NCI-H1930 (cell line): ENCODE measurements at places on chromosomes 16 and 17.

GRCh38 chr17:7195971-7196370 is 16.8 kb upstream of the ASGR1 start:
- no peak for DNase-seq

DNA sequence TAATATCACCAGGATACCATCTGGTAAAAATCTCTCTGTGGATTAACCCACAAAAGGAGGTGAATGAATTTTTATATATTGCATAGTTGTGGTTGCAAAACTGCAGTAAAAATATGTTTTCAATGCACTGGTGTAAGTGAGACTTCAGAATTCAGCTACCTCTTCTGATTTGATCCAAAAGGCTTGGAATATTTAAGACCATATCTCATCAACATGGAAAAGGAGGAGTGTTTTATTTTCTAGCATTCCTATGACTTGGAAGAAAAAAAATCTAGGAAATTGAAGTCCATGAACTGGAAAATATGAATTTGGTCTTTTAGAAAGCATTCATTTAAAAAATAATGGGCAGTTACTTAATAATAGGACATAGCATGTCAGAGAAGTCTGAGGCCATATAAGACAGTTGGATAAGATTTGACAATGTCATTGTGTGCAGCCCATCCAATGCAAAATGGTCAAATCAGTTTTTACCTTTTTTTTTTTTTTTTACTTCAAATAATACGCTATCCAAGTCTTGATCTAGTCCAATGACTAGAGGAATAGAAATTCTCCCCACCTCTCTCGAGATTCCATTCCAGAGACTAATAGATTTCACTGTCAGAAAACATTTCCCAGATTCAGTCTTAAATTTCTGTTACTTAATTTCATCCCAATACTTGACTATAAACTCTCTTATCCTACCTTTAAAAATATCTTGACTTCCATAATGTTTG is 364.9 kb upstream of the PMFBP1 start:
- no peak for DNase-seq

- no peak for DNase-seq
Observed at GRCh38 chr16:5072334-5073278, 963 bp downstream of the ALG1 start.

- no peak for DNase-seq
Observed at GRCh38 chr16:81435567-81435966, 9.0 kb upstream of the CMIP start.

GRCh38 chr16:86499889-86500707 is 10.2 kb upstream of the FOXF1 start:
- DNase-seq, result no peak

DNA sequence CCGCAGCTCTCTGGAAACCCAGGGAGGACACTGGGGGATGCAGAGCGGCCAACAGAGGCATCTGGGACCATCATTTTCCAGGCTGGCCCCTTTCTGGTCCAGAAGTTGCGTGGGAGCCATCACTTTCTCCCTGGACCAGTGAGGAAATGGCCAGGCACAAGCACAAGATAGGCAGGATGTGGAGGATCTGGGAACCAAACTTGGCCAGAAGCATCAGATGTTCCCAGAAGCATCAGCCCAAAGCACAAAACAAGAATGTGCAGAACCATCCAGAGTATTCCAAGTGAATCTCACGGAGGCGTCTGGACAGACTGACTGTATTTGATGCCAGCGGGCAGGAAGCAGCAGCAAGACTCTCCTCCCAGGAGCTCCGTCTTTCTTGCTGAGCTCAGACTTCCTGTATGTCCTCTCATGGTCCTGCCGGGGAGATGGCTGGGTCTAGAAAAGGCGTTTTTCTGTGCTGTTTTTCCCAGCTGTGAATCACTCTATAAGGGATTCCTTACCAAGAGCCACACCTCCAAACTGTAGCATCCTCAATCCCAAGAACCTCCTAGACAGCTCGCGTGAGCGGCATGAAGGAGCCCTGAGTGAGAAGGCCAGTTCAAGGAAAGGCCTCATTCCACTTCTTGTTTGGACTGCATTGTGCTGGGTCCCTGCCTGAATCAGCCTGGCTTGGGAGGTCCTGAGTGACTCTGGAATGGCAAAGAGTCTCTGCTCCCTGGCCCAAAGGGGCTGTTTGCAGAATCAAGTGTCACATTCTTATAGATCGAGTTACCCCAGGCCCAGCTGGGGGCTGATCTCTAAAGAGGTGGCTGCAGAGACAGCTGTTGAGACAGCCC is 49.5 kb upstream of the MTSS2 start:
- DNase-seq, result no peak

GRCh38 chr17:60926466-60927183 is 249.0 kb downstream of the BCAS3 start:
- no peak for DNase-seq

DNA sequence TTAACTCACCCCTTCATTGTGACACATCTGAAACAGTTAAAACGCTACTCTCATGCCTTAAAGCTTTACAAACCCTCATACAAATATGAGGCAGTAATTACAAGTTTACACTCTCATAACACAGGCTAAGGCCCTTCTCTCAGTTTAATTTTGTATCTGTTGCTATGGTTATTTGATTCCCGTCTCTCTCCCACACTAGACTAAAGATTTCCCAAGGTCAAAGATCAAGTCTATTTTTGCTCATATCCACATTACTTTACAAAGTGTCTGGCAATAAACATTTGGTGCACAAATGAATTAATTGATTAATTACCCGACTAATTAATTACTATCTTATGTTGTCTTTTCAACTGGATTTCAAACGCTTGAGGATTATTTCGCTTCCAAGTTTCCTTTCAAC is 86.4 kb upstream of the MYOCD start:
- DNase-seq, result no peak

DNA sequence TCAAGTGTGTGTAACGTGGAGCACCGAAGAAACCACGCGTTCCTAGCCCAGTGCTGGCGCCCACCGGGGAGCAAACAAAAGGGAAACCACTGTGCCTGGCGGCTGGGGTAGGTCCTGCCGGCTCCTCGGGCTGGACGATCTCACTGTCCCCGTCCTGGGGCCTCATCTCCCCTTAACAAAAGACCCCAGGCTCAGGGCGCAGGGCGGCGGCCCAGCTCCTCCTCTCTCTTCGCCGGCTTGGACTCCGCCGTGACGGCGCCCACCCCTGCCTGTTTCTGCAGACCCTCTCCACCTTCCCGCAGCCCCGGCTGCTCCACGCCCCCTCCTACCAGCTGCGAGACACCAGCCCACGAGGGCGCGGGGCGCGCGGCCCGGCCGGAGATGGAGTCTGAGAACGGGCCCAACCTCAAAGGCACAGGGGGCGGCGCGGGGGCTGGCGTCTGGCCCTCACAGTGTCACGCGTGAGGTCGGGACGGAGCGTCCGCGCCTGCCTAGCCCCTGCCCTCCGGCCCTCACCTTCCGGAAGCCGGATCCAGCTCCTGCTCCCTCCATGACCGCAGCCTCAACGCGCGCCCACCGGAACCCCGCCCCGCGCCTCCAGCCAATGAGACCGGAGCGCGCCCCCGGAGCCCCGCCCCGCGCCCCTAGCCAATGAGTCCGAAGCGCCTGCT is at the start of gene CENPX:
CENPX (minus strand) TSS at position 569 of the 671 bp plus-strand sequence; CDS start at position 552, 17 bp downstream.
- no peak for DNase-seq

- DNase-seq, result no peak
Observed at GRCh38 chr16:73764321-73764720, 532.3 kb upstream of the PSMD7 start.

- DNase-seq, result no peak
Observed at GRCh38 chr17:36600465-36600864, 918 bp upstream of the MRM1 start.

- no peak for DNase-seq
Observed at GRCh38 chr17:63993368-63993985, 4.7 kb upstream of the PRR29 start.

- no peak for DNase-seq
Observed at GRCh38 chr17:81576621-81577277, 24.6 kb upstream of the FAAP100 start.

DNA sequence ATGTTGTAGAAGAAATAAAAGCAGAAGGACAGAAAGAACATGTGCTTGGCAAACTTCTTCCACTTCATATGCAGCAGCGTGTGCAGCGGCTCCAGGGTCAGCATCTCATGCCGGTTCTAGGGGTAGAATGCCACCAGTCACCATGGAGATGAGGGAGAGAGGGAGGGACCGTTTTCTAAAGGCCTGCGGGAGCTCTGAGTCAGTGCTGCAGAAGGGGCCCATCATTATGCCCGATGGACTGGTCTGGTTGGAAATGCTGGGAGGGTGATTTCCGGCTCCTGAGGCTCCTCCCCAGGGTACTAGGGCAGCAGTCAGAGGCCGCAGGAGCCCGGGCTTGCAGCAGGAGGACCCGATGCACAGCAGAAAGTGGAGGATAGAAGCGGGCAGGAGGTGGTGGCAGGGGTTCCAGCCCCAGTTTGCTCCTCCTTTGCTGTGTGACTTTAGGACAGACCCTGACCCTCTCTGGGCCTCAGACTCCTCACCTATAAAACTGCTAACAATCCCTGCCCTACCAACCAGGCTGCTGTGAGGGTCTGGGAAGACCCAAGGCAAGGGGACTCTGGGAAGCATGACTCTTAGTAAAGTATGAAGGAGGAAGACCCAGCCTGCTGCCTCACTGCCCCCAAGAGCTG is 28.6 kb downstream of the TRPV3 start:
- no peak for DNase-seq

DNA sequence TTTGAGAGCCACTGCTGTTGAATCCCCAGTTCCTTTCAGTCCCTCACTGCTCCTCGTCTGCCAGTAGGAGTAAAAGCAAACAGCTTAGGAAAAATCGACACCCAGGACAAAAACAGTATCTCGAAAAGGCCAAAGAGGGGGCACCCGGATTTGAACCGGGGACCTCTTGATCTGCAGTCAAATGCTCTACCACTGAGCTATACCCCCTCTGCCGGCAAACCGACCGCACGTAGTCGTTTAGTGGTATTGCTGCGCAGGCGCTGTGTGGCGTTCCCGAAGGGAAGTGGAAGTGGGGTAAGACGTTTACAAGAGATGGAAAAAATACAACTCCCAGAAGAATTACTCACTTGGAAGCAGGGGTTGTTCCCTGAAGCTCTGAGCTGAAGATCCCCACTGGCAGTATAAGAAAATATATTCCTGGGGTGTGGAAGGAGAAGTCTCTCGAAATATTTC is 2.2 kb upstream of the PLXDC1 start:
- peak; percentile 87 for DNase-seq

GRCh38 chr17:4947411-4948165 is 742 bp downstream of the PFN1 start:
- DNase-seq, result no peak

DNA sequence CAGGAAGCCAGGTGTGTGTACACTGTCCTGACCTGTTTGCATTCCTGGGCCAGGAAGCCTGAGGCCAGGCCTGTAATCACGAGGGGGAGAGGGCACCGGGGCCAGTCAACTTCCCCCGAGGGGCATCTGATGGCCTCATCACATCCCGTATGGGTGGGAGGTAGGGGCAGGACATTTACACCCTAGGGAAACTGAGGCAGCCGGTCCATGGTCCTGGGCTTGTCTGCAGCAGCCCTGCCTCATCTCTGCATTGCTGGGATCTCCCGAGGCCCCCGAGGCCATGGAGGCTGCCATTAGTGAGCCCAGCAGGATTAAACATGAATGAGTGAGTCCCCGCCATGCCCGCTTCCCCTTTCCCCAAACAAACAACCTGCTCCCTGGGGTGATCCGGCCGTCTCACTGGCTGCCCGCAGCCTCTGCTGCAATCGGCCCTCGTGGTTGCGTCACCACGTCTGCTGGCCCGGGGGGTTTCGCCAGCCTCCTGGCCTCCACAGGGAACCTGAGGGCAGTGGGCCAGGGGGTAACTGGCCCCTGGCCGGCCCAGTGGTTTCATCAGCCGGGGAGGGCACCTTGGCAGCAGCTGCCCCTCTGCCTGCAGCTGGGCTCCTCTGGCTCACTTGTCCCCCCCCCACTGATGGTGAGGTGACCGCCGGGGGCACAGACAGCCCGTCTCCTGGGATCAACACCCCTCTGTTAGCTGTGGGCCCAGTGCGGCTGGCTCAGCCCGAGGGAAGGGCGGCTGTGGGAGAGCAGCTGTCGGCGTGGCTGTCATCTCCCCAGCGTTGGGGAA is 88.3 kb upstream of the GSE1 start:
- no peak for DNase-seq

DNA sequence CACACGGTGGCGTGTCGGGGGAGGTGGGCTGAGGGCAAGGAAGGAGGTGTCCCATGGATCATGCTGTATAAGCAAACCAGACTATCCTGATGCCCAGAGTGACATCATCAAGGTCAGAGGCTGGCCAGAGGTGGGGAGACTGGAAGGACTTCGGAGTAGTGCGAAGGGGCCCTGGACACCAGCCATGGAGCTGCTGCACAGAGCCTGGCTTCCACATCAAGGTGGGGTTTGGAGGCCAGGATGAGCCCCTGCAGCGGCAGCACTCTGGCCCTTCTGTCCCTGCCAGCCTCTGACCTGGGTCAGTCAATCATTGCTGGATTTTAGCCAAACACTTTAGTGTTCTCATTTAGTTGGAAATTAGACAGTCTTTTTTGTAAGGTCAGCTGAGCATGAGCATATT is 34.8 kb downstream of the MED13 start:
- DNase-seq, result no peak
